ENCODE measurements at places on chromosomes 4 and X. TPM values are rescaled to one million over a fixed set of nuclear protein-coding genes. Genes with fewer than 3 reads are reported as not detected.

GRCh38 chr4:188879598-188879997, 740.4 kb downstream of the TRIML1 start:
- H3K27me3 ChIP-seq, result no peaks in the 10 kb centered on the region
- H3K4me3 ChIP-seq, result no peak overlapping the region
- no peak overlapping the region for H3K27ac ChIP-seq
- no peaks in the 10 kb centered on the region for H3K36me3 ChIP-seq

GRCh38 chrX:22147214-22147613, 115.1 kb downstream of the PHEX start:
- H3K27me3 ChIP-seq, result no peaks in the 10 kb centered on the region
- DNase-seq, result no peak
- no peaks in the 10 kb centered on the region for H3K4me1 ChIP-seq
- H3K27ac ChIP-seq, result no peak overlapping the region
- H3K36me3 ChIP-seq, result no peaks in the 10 kb centered on the region
- H3K4me3 ChIP-seq, result no peak overlapping the region

GRCh38 chr4:185729391-185729804, 82.6 kb downstream of the SORBS2 start:
- H3K27me3 ChIP-seq, result no peaks in the 10 kb centered on the region
- no peak for DNase-seq
- peaks cover 10% of the 10 kb centered on the region for H3K4me1 ChIP-seq
- no peak overlapping the region for H3K27ac ChIP-seq
- no peaks in the 10 kb centered on the region for H3K36me3 ChIP-seq

- H3K4me1 ChIP-seq, result no peaks in the 10 kb centered on the region
- H3K36me3 ChIP-seq, result no peaks in the 10 kb centered on the region
- no peaks in the 10 kb centered on the region for H3K27me3 ChIP-seq
- no peak for DNase-seq
- H3K27ac ChIP-seq, result no peak overlapping the region
Measured at GRCh38 chr4:88341227-88342192, 37.1 kb upstream of the HERC6 start.

- DNase-seq, result no peak
- no peaks in the 10 kb centered on the region for H3K27me3 ChIP-seq
- H3K4me3 ChIP-seq, result no peak overlapping the region
- H3K36me3 ChIP-seq, result no peaks in the 10 kb centered on the region
- H3K27ac ChIP-seq, result no peak overlapping the region
- H3K4me1 ChIP-seq, result peaks cover 10% of the 10 kb centered on the region
Measured at GRCh38 chr4:40617872-40618271, 11.8 kb downstream of the RBM47 start.

DNA sequence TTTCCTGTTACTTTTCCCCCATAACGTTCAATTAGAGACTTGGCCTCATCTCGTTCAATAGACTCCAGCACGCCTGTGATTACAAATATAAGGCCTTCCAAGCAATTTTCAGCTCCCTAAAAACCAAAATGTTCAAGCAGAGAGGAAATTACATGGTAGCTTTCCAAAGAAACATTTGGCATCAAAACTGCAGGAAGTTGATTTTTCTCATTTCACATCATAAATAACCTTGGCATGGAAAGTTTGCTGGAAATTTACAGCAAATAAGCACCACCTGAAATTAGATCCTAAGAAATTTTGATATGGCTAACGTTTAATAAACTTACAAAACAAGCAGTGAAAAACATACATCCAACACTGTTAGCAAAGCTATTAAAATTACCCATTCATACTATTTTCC, 53.3 kb downstream of the RFC1 start:
- no peak for DNase-seq
- no peak overlapping the region for H3K4me3 ChIP-seq
- peaks cover 73% of the 10 kb centered on the region for H3K36me3 ChIP-seq
- no peaks in the 10 kb centered on the region for H3K4me1 ChIP-seq
- no peaks in the 10 kb centered on the region for H3K27me3 ChIP-seq

The TASL gene
- not detected for total RNA-seq

The GNL3L gene
- total RNA-seq, result 71.2 TPM

The CCNA2 gene
- total RNA-seq, result 95.1 TPM

GRCh38 chr4:141107927-141108326, 25.3 kb downstream of the RNF150 start:
- no peak overlapping the region for H3K4me3 ChIP-seq
- H3K36me3 ChIP-seq, result no peaks in the 10 kb centered on the region
- H3K4me1 ChIP-seq, result no peaks in the 10 kb centered on the region
- no peaks in the 10 kb centered on the region for H3K27me3 ChIP-seq
- H3K27ac ChIP-seq, result no peak overlapping the region

GRCh38 chr4:17310269-17310652, 201.6 kb downstream of the QDPR start:
- H3K27ac ChIP-seq, result no peak overlapping the region
- no peaks in the 10 kb centered on the region for H3K36me3 ChIP-seq
- no peak overlapping the region for H3K4me3 ChIP-seq
- no peaks in the 10 kb centered on the region for H3K27me3 ChIP-seq
- no peak for DNase-seq

- H3K4me1 ChIP-seq, result peaks cover 18% of the 10 kb centered on the region
- no peak overlapping the region for H3K27ac ChIP-seq
- H3K4me3 ChIP-seq, result no peak overlapping the region
Measured at GRCh38 chrX:17544821-17545220, 169.8 kb downstream of the NHS start.

GRCh38 chrX:136497556-136498052, at the start of gene HTATSF1:
Gene HTATSF1, plus strand, starts transcription at chrX:136497592. Its CDS starts 93 bp downstream, at chrX:136497685.
- H3K4me1 ChIP-seq, result no peaks in the 10 kb centered on the region
- peak within 1 kb of the TSS; percentile 79 for H3K4me3 ChIP-seq
- DNase-seq, result no peak
- no peaks in the 10 kb centered on the region for H3K27me3 ChIP-seq

- no peaks in the 10 kb centered on the region for H3K4me1 ChIP-seq
- H3K36me3 ChIP-seq, result no peaks in the 10 kb centered on the region
- no peak overlapping the region for H3K27ac ChIP-seq
- H3K4me3 ChIP-seq, result no peak overlapping the region
- H3K27me3 ChIP-seq, result no peaks in the 10 kb centered on the region
- DNase-seq, result no peak
Measured at GRCh38 chr4:124753941-124754581, 41.5 kb upstream of the ANKRD50 start.

DNA sequence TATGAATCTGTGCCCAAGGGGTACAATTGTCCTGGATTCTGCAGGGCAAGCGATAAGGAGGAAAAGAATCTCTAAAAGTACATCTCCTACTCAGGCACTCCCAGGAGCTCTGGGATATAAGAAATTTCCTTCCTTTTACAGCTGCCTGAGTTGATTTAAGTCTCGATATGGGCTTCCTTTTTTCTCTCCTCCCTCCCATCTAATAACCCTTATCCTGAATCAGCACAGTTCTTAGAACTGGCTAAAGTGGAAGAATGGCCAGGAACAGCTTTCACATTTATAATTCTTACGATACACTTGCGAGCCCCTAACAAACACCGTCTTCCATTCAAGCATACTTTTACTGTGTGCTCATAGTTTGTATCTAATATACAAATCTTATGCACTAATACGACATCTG, 21.2 kb downstream of the LRP2BP start:
- H3K4me1 ChIP-seq, result 0 out of 2 replicates have a peak, but pooled peaks cover 3% of the 10 kb centered on the region
- H3K27ac ChIP-seq, result no peak overlapping the region
- no peaks in the 10 kb centered on the region for H3K36me3 ChIP-seq
- no peaks in the 10 kb centered on the region for H3K27me3 ChIP-seq

- no peak for DNase-seq
- no peak overlapping the region for H3K4me3 ChIP-seq
- H3K27ac ChIP-seq, result no peak overlapping the region
- no peaks in the 10 kb centered on the region for H3K36me3 ChIP-seq
- H3K27me3 ChIP-seq, result no peaks in the 10 kb centered on the region
Measured at GRCh38 chr4:38781854-38782261, 932 bp downstream of the TLR10 start.

The TRO gene
- 49.5 TPM for total RNA-seq

The CSAG2 gene
- total RNA-seq, result not detected

GRCh38 chr4:177308125-177308524, 1.5 kb upstream of the NEIL3 start:
- no peak overlapping the region for H3K27ac ChIP-seq
- no peaks in the 10 kb centered on the region for H3K4me1 ChIP-seq
- H3K4me3 ChIP-seq, result no peak overlapping the region
- H3K27me3 ChIP-seq, result no peaks in the 10 kb centered on the region
- H3K36me3 ChIP-seq, result no peaks in the 10 kb centered on the region

DNA sequence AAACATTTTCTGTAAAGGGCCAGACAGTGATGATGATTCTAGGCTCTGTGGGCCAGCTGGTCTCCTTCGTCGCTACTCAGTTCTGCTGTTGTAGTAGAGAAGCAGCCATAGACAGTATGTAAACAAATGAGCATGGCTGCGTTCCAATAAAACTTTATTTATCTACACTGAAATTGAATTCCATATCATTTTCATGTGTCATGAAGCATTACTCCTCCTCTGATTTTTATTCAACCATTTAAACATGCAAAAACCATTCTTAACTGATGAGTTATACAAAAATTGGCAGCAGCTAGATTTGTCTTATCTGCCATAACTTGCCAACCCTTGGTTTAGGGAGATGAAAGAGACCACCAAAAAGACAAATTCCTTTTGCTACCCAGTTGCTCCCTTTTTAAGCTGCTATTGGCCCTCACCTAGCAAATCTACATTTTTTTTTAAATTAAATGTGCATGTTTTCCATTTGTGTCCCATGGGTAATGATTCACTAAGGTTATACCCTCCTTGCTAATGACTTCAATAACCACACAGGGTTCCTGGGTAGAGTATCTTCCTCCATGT, 309.9 kb downstream of the DHX15 start:
- no peak for DNase-seq
- H3K4me1 ChIP-seq, result no peaks in the 10 kb centered on the region
- no peaks in the 10 kb centered on the region for H3K27me3 ChIP-seq

- H3K4me1 ChIP-seq, result no peaks in the 10 kb centered on the region
- no peaks in the 10 kb centered on the region for H3K27me3 ChIP-seq
- no peaks in the 10 kb centered on the region for H3K36me3 ChIP-seq
- no peak overlapping the region for H3K27ac ChIP-seq
- H3K4me3 ChIP-seq, result no peak overlapping the region
- no peak for DNase-seq
Measured at GRCh38 chr4:115090483-115091075, 22.8 kb downstream of the NDST4 start.

DNA sequence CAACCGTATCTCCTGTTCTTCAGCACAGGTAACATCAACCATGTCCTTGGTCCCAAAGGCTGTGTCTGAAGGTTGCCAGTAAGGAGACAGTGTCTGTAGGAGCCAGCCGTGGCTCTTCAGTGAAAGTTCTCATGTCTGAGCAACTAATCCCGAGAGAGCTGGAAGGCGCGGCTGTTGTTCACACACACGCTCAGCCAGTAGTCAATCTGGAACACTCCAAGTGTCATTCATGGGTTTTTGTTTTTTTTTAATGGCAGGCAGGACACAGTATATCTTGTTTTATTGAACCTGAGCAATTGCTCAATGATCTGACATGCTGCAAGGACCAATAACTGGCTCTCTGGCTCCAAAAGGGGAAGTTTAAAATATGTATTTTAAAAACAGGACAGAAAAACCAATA, 48.4 kb upstream of the MAP3K15 start:
- H3K36me3 ChIP-seq, result no peaks in the 10 kb centered on the region
- H3K4me1 ChIP-seq, result peaks cover 3% of the 10 kb centered on the region
- no peak overlapping the region for H3K27ac ChIP-seq
- H3K4me3 ChIP-seq, result no peak overlapping the region
- no peaks in the 10 kb centered on the region for H3K27me3 ChIP-seq

GRCh38 chr4:24730256-24731001, 64.9 kb upstream of the SOD3 start:
- peak; percentile 40 for DNase-seq
- H3K36me3 ChIP-seq, result no peaks in the 10 kb centered on the region
- H3K27me3 ChIP-seq, result no peaks in the 10 kb centered on the region
- no peak overlapping the region for H3K4me3 ChIP-seq
- H3K27ac ChIP-seq, result no peak overlapping the region
- H3K4me1 ChIP-seq, result no peaks in the 10 kb centered on the region

The ARSJ gene
- 6.3 TPM for total RNA-seq

The CD40LG gene
- total RNA-seq, result not detected

DNA sequence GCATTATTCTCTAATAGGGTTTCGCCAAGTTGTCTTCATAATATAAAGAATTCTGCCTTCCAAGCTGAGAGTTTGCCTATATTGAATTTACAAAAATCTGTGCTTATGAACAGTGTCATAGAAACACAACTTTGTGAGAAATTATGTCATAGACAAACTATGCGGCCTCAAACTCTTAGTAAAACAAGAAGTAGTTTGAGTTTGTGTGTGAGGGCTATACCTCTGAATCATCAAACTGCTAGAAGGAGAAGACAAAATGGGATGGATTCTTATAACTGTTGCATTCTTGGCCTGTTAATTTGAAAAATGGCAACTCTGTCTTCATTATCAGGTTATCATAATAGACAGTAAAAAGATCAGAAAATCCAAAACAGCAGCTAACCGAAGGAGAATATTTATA, 46.1 kb upstream of the NAP1L5 start:
- no peaks in the 10 kb centered on the region for H3K27me3 ChIP-seq
- DNase-seq, result no peak
- H3K36me3 ChIP-seq, result peaks cover 14% of the 10 kb centered on the region
- no peak overlapping the region for H3K27ac ChIP-seq

The PUDP gene
- 29.4 TPM for total RNA-seq

DNA sequence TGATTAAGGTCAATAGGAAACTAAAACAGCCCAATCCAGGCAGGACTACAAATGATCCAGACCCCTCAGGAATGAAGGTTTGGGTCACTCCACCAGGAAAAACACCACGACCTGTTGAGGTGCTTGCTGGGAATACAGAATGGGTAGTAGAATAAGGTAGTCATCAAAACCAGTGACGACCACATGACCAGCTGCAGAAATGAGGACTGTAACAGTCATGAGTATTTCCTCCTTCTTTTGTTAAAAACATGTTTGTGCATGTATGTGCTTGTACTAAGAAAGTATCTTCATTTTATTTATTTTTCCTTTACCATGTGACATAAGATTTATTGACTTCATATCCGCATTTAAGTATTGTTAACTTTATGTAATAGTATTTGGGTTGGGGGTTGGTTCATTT, 603.5 kb upstream of the NR3C2 start:
- H3K36me3 ChIP-seq, result no peaks in the 10 kb centered on the region
- H3K27ac ChIP-seq, result no peak overlapping the region
- no peak overlapping the region for H3K4me3 ChIP-seq
- H3K27me3 ChIP-seq, result no peaks in the 10 kb centered on the region

DNA sequence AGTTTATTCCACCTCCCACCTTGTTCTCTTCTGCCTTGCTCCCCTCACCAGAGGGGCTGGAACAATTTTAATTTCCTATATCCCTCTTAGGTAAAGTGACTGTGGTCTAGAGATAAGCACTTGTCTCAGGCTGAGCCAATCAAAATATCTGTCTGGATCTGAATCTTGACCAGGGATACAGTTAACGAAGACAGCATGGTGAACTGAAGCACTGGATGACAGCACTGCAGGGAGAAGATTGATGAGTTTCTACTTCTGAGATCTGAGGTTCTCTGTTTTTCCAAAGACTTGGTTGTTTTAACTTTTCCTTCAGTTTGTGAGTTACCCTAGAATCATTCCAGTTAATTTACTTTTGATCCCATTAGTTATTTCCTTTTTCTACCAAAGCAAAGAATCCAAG, 13.2 kb downstream of the GNPDA2 start:
- no peaks in the 10 kb centered on the region for H3K27me3 ChIP-seq
- H3K4me3 ChIP-seq, result no peak overlapping the region
- H3K36me3 ChIP-seq, result no peaks in the 10 kb centered on the region
- no peak overlapping the region for H3K27ac ChIP-seq
